Anterior cingulate cortex (tissue), 58 donors: ENCODE measurements at places on chromosomes 1 and 21.

DNA sequence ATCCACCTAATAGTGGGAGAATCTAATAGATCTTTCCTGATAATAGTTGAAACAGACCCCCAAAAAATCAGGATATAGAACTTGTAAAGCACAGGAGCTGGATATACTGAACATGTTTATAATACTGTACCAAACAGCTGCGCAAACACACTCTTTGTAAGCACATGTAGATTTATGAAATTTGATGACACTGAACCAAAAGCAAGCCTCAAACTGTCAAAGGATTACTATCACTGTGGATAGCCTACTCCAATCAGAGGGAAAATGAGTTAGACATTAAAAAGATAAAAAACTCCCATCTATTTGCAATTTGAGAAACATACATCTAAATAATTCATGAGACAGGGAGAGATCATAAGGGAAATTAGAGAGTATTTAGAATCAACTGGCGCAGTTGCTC is 26.1 kb downstream of the RCAN3 start:
- DNase-seq, result no peak

DNA sequence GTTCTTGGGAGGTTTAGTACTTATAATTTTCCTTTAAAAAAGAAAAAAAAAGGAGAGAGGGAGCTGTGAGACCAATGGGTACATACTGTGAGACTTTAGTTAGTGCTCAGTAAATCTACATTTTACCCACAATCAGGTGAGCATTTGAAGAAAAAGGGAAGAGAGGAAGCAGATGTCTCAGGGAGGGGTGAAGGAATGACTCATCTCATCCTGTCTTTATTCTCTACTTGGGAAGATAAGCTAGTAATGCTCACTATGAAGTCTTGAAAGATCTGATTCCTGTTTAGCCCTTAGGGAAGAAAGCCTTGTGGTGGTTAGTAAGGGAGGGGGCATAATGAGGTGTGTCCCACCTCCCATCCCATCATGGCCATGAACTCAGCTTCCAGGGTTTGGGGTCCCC is 112.6 kb downstream of the PLD5 start:
- DNase-seq, result no peak

- peak; percentile 2 for DNase-seq
Observed at GRCh38 chr1:200959411-200959921, 64.0 kb downstream of the KIF21B start.

GRCh38 chr1:234488054-234489006 is 9.4 kb upstream of the TARBP1 start:
- no peak for DNase-seq

GRCh38 chr21:20661745-20662422 is 336.3 kb upstream of the NCAM2 start:
- DNase-seq, result no peak

DNA sequence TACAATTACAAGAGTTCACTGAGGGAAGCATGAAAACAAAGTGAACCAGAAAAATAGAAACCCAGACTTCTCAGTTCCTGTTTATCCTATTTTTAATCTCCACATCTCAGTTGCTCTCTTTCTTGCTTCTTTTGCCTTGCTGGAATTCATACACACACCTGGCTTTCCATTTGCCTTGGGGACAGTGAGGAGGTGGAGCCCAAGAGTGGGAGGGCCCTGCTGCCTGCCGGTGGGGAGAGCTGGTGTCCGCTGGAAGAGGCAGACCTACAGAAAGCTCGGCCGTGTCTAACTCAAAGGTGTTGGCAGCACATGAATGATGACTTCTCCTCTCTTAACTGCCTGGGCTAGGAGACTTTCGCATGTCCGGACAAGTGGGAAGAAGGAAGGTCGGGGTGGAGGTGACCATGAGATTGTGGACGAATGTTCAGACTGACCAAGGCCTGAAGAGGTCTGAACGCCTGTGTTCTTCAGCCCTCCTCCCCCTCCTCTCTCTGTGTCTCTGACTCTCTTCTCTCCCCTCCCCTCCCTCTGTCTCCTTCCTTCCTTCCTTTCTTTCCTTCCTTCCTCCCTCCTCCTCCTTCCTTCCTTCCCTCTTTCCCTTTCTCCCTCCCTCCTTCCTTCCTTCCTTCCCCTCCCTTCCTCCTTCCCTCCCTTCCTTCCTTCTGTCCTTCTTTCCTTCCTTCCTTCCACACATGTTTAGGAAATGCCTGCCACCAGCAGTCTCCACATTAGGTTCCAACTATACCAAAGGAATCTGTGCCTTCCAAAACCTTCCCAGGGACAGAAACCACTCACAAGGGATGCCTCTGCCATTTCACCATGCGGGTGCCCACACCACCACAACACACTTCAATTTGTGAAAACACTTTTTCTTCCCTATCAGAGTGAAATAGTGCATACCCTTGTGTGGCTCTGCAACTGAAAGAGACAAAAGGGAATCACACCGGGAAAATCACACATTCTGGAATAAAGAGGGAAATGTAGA is 157.3 kb upstream of the RUNX1 start:
- DNase-seq, result no peak

DNA sequence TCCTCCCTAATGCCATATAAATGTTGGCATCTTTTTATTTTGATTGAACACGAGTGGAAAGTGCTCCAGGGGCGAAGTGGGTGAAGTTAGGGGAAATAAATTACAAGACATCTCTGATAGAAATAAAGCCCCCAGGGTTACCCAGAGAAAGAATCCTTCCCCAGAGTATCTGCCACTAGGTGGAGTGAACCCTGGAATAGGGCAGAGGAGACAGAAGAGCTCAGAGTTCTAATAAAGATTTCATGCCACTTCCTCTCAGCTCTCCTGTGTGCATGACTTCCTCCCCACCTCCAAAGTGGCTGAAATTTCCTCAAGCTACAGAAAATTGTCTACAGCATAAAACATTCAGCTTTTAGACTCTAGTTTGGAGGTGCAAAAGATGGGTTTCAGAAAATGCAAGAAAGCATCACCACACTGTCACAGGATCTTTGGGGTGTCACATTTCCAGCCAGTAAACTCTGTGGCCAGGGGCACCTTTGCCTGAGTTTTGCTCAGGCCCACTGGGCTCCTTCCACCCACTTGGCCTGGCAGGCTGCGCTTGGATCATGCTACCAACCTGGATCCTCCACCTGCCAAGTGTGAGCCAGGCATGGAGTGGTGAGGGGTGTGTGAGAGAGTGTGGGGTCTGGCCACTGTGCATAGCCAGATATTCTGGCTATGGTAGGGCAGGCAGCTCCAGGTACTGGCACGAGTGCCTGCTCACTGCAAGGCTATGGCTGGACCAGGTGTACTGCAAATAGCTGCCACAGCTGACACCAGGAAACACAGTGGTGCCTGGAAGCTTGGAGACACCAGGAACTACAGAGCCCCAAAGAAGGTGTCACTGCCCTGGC is 208.8 kb upstream of the USP25 start:
- no peak for DNase-seq

- no peak for DNase-seq
Observed at GRCh38 chr1:216210081-216210480, 213.2 kb downstream of the USH2A start.

GRCh38 chr1:200079232-200079940 is 51.9 kb downstream of the NR5A2 start:
- DNase-seq, result no peak

DNA sequence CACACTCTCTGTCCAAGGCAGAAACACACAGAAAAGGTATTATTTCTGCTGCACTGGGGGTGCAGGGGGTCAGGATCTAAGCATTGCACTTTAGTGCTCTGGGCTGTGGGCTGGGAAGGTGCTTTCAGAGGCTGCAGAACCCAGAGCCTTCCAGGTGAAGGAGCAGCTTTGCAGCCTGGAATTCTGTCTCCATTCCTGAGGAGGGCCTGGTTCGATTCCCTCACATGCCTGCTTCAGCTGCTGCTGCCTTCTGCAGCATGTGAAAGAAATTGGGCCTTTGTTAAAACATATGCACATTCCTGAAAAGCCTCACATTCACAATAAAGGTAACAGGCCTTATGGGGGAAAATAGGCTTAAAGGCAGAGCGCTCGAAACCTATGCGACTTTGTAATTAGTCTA is 35.9 kb downstream of the VTCN1 start:
- no peak for DNase-seq

- no peak for DNase-seq
Observed at GRCh38 chr1:167899253-167899681, 14.7 kb downstream of the ADCY10 start.

DNA sequence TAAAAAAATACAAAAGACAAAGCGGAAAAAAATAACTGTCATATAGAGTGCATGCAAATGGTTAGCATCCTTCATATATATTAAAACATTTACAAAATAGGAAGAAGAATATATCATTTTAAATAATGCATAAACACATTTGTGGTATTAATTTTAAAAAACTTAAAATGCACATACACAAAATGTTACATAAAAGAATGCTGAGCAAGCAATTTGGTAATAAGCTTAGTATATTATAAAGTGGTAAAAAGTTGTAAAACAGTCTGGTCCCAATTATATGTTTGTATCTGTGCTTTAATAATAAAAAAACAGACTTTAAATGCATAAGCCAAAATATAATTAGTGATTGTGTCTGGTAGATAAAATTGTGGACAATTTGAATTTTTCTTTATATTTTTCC is 394.6 kb downstream of the USH2A start:
- DNase-seq, result no peak
